NCI-H1694 treated with DMSO at 0.1 percent for 48 hours (cell line): ENCODE measurements at places on chromosomes 7 and 10.

GRCh38 chr7:128867842-128868623 lies 5.4 kb downstream of the ATP6V1F start:
- DNase-seq = peak; percentile 60

DNA sequence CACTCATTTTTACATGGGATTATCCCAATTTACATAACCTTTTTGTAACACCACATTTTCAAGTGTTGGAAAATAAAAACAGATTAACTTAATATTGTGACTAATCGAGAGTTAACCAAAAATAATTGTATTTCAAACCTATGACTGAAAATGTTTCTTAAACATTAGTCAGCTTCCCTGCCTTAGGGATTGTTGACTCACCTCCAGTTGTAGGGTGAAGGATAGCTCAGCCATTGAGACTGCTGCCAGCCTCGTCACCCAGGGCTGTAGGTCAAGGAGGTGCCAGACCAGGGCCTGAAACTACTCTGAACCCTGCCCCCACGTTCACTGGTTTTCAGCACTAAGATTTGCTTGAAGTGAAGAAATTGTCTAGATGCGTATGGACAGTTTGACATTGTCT lies 351.2 kb downstream of the GFRA1 start:
- DNase-seq = no peak

GRCh38 chr10:58174831-58175230 lies 92.9 kb downstream of the IPMK start:
- DNase-seq = no peak

DNA sequence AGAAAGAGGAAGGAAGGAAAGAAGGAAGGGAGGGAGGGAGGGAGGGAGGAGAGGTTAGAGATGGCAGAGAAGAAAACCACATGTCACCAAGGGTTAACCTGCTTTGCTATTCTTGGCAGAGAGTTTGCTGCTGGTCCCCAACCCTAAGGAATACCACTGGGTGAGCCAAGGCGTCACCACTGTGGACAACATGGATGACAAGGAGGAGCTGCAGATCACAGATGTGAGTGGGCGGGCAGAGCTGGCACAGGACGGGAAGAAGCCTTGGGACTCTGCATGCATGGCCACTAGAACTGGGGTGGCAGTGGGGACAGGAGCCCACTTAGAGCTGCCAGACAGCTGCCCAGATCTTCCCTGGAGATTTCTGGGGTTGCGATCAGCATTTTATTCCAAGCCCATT lies 17.2 kb upstream of the MYH16 start:
- no peak for DNase-seq

- DNase-seq = no peak
These were observed 221.7 kb downstream of the ZWINT start for GRCh38 chr10:56139405-56139804.

DNA sequence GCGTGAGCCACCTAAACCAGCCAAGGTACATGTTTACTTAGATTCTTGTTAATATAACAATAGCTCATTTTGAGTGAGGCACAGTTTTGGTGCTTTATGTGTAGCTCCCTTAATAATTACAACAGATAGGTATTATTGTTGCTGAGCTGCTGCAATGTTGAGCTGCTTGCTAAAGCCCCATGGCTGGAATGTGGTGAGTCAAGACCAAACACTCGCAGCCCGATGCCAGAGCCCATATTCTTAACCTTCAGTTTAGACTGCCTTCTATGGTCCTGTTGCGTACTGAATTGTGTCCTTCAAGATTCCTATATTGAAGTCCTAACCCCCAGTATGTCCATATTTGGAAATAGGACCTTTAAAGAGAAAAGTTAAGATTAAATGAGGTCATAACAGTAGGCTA lies 407.1 kb downstream of the NEBL start:
- no peak for DNase-seq

- peak; percentile 90 for DNase-seq
These were observed 379.7 kb upstream of the ZMIZ1 start for GRCh38 chr10:78688901-78689583.

DNA sequence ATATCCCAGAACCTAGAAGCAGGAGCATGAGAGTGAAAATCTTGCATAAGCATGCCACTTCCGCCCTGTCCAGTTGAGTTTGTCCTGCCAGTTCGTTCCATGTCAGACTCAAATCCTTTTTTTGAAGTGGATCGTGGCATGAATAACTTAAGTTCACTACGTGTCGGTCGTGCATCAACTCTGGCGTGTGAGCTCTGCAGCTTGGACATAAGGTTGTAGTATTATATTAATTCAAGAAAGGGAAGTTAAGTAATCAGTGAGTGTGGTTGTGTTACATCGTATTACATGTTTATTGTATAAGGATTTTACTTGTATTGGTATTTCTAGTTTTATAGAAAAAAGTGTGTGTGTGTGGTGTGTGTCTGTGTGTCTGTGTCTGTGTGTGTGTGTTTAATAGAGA lies 23.0 kb downstream of the CDC123 start:
- DNase-seq = no peak

DNA sequence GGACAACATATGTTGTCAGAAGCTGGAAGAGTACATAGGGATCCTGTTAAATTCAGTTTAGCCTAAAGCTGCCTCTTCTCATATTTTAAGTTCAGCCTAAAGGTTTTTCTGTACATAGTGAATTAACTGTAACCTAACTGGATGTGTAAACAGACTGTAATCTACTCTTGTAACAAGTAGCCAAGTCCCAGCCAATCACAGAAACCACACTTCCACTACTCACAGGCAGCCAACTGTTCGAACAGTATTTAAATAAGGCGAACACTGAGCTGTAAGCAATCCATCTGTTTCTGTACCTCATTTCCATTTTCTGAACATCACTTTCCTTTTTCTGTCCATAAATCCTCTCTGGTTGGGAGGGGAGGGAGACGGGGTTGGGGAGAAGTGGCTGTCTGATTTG lies 15.0 kb upstream of the STN1 start:
- DNase-seq = peak; percentile 77

DNA sequence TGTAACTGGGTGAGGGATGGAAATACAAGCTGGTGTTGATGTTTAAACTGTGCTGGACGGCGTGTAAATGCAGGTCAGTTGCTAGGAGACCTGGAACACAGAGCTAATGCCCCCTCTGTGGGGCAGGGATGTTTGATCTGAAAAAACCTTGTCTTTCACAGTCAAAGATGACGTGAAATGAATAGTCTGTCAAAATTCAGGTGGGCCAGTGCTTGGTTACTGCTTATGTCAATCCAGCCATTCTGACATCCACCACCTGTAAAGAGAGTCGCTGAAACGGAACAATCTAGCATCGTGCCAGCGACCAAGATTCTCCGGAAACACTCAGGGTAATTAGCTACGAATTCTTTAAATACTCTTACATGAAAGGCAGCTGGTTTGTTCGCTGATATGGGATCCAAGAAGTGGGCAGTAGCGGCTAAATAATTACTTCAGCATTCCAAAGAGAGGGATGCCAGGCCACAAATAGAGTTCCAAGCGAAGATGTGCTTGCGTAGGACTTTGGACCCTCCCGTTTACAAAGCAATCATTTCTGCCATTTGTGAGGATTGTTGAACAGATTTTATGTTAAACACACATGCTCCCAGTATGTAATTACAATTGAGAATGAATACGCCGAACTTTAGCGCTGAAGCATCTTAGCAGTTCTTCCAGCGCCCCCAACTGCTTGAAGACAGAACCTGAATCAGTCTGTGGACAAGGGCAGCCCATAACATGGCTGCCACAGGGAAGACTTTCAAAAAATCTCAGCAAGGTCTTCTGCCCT lies 7.3 kb upstream of the ASB4 start:
- no peak for DNase-seq

DNA sequence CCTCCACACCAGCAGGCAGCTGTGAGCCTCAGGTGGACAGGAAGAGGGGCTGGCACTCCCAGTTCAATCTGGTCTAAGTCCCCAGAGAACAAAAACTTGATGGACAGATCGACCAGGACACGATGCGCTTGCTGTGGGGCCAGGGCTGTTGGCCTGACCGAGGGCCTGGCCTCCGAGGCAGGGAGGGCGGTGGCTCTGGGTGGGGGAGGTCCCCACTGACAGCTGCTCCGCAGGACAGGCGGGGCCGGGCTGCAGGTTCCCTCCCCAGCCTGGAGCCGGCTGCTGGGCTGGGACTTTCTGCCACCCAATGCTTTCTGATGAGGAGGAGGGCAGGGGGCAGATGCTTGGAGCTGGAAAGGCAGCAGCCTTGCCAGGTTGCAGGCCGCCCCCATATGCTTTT lies 37.4 kb upstream of the ADGRA1 start:
- no peak for DNase-seq
